ENCODE measurements at places on chromosomes 3 and 15. TPM values are rescaled to one million over a fixed set of nuclear protein-coding genes. Genes with fewer than 3 reads are reported as not detected.

Gene CAND2
- total RNA-seq = 12.1 TPM

Gene GP9
- not detected for total RNA-seq

Gene GJD2
- not detected for total RNA-seq

Gene ACP3
- total RNA-seq = 3.5 TPM

Gene OXSM
- 9.9 TPM for total RNA-seq

Gene LSAMP
- total RNA-seq = 4.8 TPM

Gene UROC1
- not detected for total RNA-seq

Gene CTXND1
- total RNA-seq = under 0.01 TPM

Gene DUOXA1
- not detected for total RNA-seq

Gene LPP
- total RNA-seq = 89.6 TPM

Gene PSTPIP1
- total RNA-seq = 0.77 TPM

Gene EIF2A
- total RNA-seq = 128 TPM

Gene RASL12
- 50.5 TPM for total RNA-seq
